CMK (cell line): ENCODE measurements at places on chromosomes 3 and 15.

DNA sequence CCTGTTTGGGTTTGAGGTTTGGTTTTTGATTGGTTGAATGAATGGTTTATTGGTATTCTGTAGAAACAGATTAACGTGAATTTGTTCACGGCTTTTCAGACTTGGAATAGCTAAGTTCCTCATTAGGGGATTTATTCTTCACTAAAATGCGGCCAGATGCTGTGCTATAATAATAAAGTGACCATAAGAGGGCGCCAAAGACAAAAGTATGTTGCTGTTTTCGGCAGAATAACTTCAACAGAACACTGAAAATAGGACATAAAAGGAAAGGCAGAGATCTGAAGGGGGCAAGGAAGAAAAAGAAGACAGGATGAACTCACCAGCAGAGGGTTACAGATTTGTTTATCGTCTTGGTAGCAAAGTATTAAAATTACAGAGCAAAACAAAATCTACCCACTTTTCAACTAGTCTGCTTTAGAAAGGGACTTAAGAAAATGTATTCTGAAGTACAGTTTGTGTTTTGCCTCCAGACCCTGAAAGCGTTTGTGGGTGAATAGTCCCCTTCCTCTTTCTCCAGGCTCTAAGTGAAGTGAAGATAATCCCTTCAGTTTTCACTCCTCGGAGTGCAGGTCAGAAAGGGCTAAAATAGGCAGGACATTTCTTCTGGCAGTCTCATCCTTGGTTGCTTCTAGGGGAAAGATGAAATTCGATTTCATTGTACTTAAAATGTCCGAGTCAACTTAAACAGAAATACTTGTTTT, 147.6 kb downstream of the IL20RB start:
- peak; percentile 14 for DNase-seq

DNA sequence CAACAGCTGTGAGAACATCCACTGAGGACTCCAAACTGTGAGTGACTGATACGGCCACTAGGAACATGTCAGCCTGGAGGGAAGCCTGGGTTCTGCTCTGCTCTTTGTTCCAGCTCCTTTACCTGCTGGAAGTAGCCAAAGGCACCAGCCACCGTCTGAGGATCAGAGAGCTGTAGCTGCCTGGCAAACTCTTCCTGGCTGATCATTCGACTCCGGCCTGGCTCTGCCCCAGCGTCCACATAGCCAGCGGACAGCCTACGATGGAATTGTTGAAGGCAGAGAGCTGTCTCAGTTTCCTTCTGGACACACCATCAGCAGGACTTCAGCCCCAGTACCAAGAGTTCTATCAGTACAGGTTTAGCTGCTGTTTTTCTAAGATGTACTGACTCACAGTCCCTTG, 5.7 kb downstream of the LPCAT4 start:
- DNase-seq = no peak

- DNase-seq = no peak
Observed at GRCh38 chr15:74155766-74156417, 17.6 kb upstream of the ISLR start.

DNA sequence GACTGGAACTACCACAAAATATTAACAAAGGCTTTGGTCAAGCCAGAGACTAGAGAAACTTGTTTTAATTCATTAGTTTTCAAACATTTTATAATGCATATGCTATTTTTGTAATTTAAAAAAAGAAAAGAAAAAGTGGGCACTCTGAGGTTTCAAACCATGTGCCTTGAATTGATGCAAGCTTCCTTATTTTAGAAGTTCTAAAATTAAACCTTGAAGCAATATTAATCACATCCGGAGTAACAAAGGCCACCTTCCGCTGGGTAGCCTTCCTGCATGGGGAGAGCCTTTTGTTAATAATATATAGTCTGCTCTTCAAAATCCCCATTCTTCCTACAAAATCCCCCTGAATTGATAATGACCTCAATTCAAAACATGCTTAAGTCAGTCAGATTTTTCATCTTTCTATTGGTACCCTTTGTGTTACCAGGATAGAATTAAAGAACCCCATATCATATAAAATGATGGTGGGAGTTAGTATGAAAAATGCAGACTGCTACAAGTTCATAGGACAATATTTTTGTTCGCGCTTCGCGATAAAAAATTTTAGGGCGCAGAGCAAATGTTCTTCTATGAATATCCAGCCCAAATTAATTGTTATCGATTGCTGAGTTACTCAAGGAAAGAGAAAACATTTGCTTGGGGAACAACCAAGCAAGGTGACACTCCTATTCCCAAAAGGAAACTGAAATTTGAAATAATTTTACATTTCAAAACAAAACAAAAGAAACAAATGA, 30.6 kb downstream of the LDHAL6B start:
- no peak for DNase-seq
